Mucosa of gallbladder (tissue), 1 donor: ENCODE measurements at places on chromosomes 2 and 18. TPM values are rescaled to one million over a fixed set of nuclear protein-coding genes. Genes with fewer than 3 reads are reported as not detected.

- no peak for DNase-seq
These were observed 489.8 kb upstream of the FANCL start for GRCh38 chr2:58730764-58731487.

- no peak for DNase-seq
These were observed 1.0 kb downstream of the EPHA4 start for GRCh38 chr2:221571025-221571550.

GRCh38 chr2:215356334-215356947 is 44.6 kb downstream of the ATIC start:
- no peak for DNase-seq

DNA sequence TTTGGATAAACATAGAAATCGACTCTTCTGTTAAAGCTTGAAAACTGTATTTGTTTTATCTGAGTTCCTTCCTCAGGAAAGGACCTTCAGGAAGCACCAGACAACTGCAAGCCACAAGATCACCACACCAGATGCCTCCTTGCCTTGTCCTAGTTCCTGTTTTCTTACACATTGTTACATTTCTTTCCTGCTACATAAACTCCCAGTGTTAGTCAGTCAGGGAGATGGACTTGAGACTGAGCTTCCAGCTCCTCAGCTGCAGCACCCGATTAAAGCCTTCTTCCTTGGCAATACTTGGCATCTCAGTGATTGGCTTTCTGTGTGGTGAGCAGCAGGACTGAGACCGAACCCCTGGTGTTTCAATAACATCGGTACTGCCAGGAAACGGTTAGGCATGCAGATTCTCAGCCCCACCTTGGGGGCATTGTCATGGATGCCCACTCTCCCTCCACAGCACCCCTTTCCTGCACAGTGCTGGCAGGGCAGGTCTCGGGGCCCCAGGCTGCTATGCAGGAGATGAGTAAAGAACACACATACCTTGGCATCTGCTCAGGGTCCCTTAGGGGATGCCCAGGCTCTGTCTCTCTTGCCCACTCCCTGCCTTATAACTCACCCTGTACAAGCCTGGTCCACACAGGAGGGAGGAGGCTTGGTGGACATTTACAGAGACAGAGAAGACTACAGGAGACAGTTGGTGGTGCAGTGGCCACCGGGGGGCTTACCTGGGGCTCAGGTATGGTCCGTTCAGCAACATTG is 32.6 kb downstream of the ANKMY1 start:
- no peak for DNase-seq

DNA sequence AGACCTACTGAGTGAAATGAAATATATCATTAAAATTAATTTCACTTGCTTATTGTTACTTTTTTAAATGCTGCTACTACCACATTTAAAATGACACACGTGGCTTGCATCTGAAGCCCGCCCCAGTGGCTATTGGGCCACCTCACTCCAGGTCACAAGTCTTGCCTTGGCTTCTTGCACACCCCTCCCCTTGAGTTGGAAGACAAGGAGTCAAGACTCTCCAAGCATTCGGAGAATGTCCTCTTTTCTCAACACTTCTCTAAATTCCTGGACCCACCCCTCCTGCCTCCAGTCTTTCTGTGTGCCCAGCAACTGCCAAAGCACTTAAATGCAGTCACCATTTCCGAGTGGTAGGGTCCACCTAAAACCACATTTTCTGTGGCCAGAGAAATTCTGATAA is 73.4 kb downstream of the ZBTB7C start:
- no peak for DNase-seq

DNA sequence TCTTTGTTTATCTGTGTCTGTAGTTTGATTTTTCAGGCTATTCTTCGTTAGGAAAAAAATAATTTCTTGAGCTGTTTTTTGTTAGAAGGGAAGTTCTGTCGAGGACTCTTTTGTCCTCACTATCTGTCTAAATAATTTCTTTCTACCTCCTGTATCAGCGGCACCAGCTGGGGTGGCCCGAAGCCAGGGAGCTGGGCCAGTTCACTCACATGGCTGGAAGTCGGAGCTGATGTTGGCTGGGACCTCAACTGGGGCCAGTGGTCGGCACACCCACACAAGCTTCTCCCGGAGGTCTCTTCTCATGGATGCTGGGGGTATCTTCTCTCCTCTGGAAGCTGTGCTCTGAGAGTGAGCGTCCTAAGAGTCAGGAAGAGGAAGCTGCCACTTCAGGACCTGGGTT is 8.0 kb upstream of the PDIA6 start:
- no peak for DNase-seq

DNA sequence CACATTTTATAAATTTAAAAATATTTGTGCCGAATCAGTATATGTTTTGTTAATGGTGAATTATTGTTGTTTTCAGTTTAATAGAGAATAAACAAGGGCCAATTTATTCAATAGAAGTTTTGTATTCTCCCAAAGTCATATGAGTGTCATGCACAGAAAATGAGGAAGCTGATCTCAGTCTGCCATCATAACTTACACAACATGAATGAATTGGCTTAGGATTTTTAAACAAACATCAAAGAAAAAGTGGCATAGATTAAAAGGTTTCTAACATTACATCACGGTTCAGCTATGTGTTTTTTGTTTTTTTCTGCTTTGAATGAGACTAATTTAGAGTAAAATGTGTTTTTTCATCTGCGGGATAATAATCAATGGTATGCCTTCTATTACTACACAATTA is 123.4 kb upstream of the CTNNA2 start:
- DNase-seq, result no peak

GRCh38 chr2:94873362-94874276 is 2.4 kb downstream of the TEKT4 start:
- DNase-seq, result no peak

Gene DLGAP1
- total RNA-seq, result 105 TPM

Gene TBR1
- not detected for total RNA-seq

Gene RUFY4
- total RNA-seq, result 0.17 TPM

Gene GCG
- 0.17 TPM for total RNA-seq
